ENCODE measurements at places on chromosomes 5 and 9.

GRCh38 chr5:54993318-54993717 is 7.9 kb upstream of the ESM1 start:
- no peaks in the 10 kb centered on the region for H3K36me3 ChIP-seq
- no peaks in the 10 kb centered on the region for H3K27me3 ChIP-seq
- H3K4me3 ChIP-seq = no peak overlapping the region
- no peak overlapping the region for H3K27ac ChIP-seq
- H3K4me1 ChIP-seq = peaks cover 25% of the 10 kb centered on the region
- DNase-seq = no peak

GRCh38 chr5:68122439-68123328 is 92.9 kb upstream of the PIK3R1 start:
- H3K27me3 ChIP-seq = peaks cover 12% of the 10 kb centered on the region
- H3K4me1 ChIP-seq = peaks cover 25% of the 10 kb centered on the region
- H3K36me3 ChIP-seq = no peaks in the 10 kb centered on the region
- DNase-seq = no peak

DNA sequence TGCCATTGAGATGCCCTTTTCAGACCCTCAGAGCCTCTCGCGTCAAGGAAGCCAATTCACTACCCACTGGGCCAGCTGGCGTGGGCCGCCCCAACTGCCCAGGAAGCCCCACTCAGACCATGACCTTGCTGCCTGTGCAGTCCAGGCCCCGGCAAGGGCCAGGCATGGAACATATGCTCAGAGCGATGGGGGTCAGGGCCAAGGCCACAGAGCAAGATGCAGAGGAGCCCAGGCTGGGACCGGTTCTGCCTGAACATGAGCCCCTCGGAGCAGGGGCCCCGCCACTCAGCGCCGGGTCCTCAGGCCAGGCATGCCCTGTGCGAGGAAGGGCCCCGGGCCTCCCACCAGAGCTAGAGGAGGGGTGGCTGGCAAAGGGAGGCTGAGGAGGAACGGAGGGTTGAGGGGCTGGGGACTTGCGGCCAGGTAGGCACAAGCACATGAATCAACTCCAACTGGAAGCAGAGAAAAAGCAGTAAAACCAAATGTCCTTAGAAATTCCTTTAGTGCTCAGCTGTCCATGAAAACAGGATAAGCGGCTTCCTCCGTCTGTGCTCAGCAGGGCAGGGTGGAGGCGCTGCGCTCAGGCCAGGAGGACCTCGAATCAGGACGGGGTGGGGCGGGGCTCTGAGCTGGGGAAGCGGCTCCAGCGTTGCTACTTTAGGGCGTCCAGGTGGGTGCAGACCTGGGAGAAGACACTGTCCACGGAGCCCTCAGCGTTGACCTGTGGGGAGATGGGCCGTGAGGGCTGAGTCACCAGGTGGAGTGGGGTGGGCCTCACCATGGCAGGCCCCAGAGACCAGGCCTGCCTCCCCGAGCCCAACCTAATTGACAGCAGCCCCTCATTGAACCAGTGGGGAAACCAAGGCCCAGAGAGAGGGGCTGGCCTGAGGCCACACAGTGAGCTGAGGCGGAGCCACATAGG is 9.9 kb downstream of the AK1 start:
- H3K36me3 ChIP-seq = no peaks in the 10 kb centered on the region
- DNase-seq = no peak
- H3K4me3 ChIP-seq = no peak overlapping the region
- H3K27ac ChIP-seq = no peak overlapping the region
- no peaks in the 10 kb centered on the region for H3K27me3 ChIP-seq

DNA sequence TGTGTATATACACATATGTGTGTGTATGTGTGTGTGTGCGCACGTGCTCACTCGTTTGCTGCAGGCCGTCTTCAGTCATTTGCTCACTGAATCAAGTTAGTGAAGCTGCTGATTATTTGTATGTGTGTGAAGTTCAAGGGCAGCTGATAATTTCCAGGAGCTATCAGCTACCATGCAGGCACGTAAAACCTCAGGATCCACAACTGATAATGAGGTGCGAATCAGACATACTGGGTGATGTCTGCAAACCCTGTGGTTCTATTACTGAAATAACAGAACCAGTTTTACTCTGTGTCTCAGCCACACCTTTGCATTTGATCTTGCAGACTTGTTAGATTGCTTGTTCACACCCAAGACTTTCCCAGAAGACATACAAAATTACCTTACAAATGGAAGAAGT is 257.6 kb downstream of the TAF11L14 start:
- H3K27ac ChIP-seq = no peak overlapping the region
- no peaks in the 10 kb centered on the region for H3K36me3 ChIP-seq
- DNase-seq = no peak
- H3K4me3 ChIP-seq = no peak overlapping the region
- H3K4me1 ChIP-seq = no peaks in the 10 kb centered on the region
- H3K27me3 ChIP-seq = no peaks in the 10 kb centered on the region

DNA sequence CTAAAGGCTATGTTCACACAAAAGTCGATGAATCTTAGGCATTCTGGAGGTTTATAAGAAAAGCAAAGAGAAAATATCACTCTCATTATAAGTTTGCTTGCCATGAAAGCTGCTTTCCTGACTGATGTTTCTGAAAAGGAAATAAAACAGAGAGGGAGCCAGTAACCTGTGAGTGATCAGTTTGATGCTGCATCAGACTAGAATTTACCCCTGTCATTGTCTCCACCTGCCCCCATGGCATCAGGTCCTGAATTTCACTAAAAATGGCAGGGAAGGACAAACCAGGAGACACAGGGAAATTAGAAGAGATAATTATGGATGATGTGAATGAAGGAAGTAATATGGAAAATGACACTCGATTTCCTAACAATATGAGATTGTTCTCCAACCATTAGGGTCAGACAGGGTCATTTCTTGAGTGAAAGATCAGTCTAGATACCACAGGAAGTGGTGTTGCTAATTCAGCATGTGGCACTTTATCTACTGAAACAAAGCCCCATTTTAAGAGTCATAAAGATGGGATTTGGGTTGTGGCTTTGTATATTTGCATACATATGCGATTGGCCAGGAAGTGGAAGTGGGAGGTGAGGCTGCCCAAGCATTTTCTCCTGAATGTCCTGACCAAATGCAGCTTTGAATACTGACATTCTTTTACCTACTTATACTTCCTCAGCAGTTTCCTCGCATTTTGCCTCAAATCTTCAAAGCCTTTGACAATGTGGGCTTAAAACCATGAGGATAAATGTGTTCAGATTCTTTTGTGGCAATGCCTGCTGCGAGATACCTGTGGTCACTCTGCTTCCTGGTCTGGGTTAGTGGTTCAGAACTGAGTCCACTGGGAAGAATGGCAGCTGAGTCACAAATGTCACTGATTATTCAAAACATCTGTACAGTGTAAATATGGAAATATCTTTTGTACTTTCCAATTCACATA is 29.7 kb downstream of the MEGF10 start:
- DNase-seq = no peak
- peaks cover 3% of the 10 kb centered on the region for H3K36me3 ChIP-seq
- no peak overlapping the region for H3K4me3 ChIP-seq
- no peak overlapping the region for H3K27ac ChIP-seq
- H3K4me1 ChIP-seq = peaks cover 11% of the 10 kb centered on the region
- H3K27me3 ChIP-seq = peaks cover 17% of the 10 kb centered on the region

- H3K36me3 ChIP-seq = no peaks in the 10 kb centered on the region
- no peaks in the 10 kb centered on the region for H3K4me1 ChIP-seq
- H3K4me3 ChIP-seq = no peak overlapping the region
- no peak for DNase-seq
- no peaks in the 10 kb centered on the region for H3K27me3 ChIP-seq
- no peak overlapping the region for H3K27ac ChIP-seq
Observed at GRCh38 chr5:9112520-9113291, 433.2 kb downstream of the SEMA5A start.

DNA sequence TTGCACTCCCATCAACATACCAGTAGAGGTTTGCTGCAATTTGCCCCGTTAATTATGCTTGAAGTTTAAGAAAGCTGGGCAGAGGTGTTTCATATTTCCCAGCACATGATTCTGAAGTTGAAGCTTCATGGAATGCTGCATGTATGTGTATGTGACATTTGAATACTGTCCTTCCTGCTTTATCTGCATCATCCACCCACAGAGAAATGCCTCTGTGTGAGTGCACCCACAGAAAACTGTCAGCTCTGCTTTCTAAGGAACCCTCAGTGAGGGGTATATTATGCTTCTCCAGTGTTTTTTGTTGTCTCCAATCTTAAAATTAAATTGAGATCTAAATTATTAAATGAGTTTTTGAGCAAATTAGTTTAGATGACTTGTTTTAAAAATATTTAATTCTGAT is 358.1 kb upstream of the PIK3R1 start:
- no peaks in the 10 kb centered on the region for H3K36me3 ChIP-seq
- no peak for DNase-seq
- no peaks in the 10 kb centered on the region for H3K27me3 ChIP-seq
- no peak overlapping the region for H3K27ac ChIP-seq
